ENCODE measurements at places on chromosomes 3 and 15.
A peak's percentile ranks its signal among the peaks of the same experiment; 100 is the strongest.

GRCh38 chr3:149535333-149535685 lies 60.8 kb downstream of the TM4SF4 start:
- no peak for DNase-seq

DNA sequence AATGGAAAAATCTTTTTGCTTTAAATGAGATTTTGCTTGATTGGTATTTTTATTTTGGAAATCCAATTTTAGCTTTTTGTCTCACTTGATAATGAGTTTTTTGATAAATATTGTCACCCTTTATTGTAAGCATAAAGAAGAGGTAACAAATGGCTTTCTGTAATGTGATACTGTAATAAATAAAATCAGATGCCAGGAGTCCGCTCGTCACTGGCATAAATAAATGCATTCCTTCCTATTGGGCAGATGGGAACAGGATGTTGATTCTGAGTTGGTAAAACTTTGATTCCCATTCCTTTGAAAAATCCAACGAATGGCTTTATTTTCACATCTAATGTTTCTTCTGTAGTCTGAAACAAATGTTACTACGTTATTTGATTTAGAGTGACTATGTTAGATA lies 59.9 kb downstream of the CACNA2D3 start:
- DNase-seq, result no peak

GRCh38 chr15:38226608-38227266 lies 25.9 kb upstream of the SPRED1 start:
- peak; percentile 94 for DNase-seq

GRCh38 chr3:38548154-38548931 lies 52.2 kb downstream of the EXOG start:
- DNase-seq, result peak; percentile 97

DNA sequence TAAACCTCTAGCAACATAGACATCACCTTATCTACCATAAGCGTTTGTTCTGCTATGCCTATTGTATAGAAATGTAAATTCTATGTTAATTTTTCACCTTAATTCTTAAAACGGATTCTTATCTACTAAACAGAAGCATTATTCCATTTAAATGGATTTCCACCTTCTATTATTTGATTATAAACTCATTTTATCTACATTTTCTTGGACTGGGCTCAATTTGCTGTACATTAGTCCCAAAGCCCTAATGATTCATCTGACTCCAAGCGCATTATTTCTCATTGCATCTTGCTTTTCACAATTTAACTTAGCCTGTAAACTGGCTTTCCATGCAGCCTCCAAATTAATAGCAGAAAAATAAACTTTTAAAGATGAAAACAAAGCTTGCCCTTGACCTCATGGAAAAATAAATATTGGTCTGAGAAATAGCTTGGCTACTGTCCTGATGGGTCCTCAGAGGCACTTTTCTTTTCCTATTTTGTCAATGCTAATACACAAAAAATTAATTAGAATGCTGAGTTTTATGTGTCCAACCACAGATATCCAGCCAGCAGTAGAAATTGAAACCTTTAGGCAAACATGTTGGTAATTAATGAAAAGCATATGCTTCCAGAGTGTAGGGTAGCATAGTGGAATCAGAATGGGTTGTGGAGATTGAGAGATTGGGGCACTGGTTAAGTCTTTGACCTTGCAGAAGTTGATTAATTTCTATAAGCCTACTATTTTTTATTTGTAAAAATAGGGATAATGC lies 81.4 kb upstream of the CFAP20DC start:
- DNase-seq, result no peak

DNA sequence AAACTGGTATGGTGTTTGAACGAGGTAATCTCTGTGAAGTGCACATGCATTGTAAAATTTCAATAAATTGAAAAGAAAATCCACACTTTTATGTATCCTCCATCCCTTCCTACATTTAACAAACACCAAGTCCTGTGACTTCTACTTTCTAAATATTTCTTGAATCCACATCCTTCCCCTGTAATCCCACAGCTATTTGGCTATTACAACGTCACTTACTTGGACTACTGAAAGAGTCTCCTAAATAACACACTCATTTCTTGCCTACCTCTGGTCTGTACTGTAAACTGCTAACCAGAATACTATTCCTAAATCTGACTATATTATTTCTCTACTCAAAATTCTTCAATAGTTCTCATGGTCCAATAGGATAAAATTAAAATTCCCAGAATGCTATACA lies 176.1 kb downstream of the NEK10 start:
- DNase-seq, result no peak

- DNase-seq, result no peak
Measured at GRCh38 chr3:82186017-82186416, 424.6 kb upstream of the GBE1 start.

DNA sequence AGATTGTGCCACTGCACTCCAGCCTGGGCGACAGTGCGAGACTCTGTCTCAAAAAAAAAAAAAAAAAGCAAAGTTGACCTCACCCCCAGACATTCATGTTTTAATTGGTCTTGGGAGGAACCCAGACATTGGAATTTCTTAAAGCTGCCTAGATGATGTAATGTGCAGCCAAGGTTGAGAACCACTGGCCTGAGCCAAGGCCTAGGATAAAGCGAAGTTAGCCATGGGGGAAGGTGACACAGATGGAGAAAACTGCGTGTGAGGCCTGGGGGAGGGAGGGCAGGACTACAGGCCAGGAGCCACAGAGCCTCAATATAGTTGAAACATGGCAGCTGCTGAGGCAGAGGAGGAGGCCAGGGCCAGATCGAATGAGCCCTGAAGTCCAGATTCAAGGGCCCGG lies 21.0 kb downstream of the GLB1 start:
- peak; percentile 6 for DNase-seq

DNA sequence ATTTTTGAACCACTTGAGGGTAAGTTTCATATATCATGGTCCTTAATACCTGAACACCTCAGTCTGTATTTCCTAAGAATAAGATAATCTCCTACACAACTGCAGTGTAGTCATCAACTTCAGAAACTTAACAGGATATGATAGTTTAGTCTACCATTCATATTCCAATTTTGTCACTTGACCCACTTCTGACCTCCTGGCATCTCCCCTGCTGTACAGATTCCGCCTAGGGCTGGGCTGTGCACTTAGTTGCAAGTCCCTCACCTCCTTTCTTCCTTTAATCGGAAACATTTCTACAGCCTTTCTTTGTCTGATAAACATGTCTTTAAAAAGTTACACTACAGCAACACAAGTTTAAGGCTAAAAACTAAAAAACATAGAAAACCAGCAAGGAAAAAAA lies 218.4 kb upstream of the SLCO3A1 start:
- no peak for DNase-seq

GRCh38 chr3:101861212-101861788 lies 12.0 kb downstream of the NFKBIZ start:
- DNase-seq, result no peak

- DNase-seq, result no peak
Measured at GRCh38 chr3:172973799-172974198, 167.2 kb downstream of the SPATA16 start.

DNA sequence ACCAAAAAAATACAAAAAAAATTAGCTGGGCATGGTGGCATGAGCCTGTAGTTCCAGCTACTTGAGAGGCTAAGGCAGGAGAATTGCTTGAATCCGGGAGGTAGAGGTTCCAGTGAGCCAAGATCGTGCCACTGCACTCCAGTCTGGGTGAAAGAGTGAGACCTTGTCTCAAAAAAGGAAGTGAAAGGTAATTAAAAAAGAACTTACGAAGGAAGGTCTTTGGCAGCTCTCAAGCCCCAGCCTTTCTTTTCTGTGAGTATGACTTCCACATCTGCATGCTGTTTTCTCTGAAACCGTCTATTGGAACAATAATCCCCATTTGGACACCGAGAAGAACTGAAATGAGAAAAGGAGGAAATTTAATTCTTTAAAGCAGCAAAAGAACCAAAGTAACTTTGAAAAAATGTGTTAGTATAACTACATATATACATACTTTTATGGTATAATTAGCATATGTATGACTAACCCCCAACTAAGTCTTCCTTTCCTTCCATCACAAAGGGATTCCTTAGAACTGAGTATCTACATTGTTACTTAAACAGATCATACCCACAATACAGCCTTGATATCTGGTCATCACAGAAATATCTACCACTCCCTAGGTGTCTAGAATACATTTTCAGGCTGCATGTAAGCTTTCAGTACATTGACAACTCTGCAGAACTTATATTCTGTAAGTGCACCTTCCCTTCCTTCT lies 50.1 kb downstream of the SETD2 start:
- DNase-seq, result peak; percentile 30

Measured in myocyte (in vitro differentiated cells).